ENCODE measurements at places on chromosomes 2 and 18.

DNA sequence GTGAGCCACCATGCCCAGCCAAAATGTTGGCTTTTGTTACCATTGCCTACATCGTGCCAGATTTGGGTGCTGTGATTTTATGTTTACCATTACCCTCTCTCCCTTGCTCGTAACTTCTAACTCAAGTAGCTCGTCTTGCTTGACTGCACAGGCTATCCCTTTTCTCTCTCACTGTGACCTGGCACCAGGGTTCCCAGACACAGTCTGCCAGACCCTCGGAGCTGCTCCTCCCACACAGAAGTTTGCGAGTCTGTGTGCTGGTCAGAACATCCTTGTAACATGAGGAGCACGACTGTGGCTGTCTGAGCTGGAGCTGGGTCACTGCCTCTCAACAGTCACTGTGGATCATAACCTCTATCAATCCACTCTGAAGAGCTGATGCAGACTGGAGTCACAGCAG is 152.5 kb upstream of the ACKR3 start:
- DNase-seq, result no peak

DNA sequence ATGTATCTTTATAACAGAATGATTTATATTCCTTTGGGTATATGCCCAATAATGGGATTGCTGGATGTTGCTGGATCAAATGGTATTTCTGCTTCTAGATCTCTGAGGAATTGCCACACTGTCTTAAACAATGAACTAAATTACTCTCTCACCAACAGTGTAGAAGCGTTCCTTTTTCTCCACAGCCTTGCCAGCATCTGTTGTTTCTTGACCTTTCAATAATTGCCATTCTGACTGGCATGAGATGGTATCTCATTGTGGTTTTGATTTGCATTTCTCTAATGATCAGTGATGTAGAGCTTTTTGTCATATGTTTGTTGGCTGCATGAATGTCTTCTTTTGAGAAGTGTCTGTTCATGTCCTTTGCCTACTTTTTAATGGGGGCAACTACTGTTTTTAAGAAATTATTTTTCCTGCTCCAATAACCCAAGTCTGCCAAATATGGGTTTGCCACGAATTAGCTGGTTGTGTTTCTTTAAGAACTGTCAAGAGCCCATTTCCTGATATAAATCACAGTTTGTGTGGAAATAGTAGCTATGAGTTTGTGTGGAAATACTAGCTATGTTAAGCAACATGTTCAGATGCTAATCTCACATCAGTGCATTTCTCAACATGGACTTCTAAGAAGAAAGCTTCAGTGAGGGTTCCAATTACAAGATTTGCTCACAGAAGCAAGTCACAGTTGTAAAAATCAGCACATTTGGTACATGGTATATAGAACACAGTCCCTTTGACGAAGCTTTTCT is 259.4 kb downstream of the ANAPC1 start:
- no peak for DNase-seq

DNA sequence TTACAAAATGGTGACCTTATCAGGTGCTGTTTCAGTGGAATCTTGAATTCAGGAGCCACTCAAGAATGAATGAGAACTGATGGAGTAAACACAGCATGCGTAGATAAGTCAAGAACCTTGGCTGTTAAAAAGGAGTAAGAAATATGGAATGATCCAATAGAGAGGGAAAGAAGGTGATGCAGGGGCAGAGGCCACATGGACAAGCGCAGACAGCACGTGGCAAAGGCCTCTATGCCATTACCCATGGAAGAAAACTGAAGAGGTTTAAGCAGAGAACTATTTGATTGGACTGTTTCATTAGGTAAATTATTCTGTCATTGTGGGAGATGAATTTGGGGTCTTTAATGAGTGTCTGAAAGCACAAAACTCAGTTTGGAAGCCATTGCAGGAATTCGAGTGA is 142.4 kb upstream of the RASGRP3 start:
- no peak for DNase-seq

- DNase-seq, result no peak
Measured at GRCh38 chr18:34600158-34600557, 109.9 kb upstream of the DTNA start.

GRCh38 chr2:3263487-3263886 is 114.1 kb downstream of the EIPR1 start:
- no peak for DNase-seq
